ENCODE measurements at places on chromosomes 12 and 14. TPM values are rescaled to one million over a fixed set of nuclear protein-coding genes. Genes with fewer than 3 reads are reported as not detected.

KRT80 gene
- total RNA-seq, result 2.9 TPM

DNA sequence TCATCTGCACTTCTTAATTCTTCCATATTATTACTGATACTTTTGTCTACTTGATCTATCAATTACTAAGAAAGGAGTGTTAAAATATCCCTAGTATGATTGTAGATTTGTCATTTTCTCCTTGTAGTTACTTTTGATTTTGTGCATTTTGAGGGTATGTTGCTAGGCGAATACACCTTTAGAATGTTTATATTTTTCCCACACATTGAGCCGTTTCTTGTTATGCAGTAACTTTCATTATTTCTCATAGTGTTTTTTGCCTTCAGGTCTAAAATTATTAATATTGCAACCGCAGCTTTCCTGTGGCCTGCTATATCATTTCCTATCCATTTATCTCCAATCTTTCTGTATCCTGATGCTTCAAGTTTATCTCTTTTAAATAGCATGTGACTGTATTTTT lies 44.6 kb upstream of the C12orf42 start:
- H3K4me3 ChIP-seq, result no peak overlapping the region
- no peaks in the 10 kb centered on the region for H3K27me3 ChIP-seq
- DNase-seq, result no peak
- no peak overlapping the region for H3K27ac ChIP-seq

PRR4 gene
- total RNA-seq, result 2.4 TPM

GRCh38 chr12:42021469-42021868 lies 123.2 kb downstream of the GXYLT1 start:
- no peak overlapping the region for H3K4me3 ChIP-seq
- H3K27ac ChIP-seq, result no peak overlapping the region
- DNase-seq, result no peak

DNA sequence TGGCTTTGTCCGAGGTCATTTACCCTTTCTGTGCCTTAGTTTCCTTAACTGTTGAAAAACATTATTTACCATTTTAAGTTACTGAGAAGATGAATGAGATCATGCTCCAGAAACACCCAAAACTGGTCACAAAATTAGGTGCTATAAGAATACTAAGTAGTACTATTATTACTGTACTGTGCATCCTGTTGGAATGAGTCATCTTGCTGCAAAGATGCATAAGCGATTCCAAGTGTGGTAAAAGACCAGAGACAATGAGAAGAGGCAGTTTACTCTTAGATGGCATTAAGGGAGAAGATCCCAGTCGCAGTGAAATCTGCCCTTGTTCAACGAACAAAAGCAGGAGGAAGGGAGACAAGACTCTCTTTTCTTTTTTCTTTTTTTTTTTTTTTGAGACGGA lies 4.2 kb upstream of the PLEKHA5 start:
- no peaks in the 10 kb centered on the region for H3K4me1 ChIP-seq
- no peaks in the 10 kb centered on the region for H3K36me3 ChIP-seq
- no peak for DNase-seq
- H3K4me3 ChIP-seq, result no peak overlapping the region

DNA sequence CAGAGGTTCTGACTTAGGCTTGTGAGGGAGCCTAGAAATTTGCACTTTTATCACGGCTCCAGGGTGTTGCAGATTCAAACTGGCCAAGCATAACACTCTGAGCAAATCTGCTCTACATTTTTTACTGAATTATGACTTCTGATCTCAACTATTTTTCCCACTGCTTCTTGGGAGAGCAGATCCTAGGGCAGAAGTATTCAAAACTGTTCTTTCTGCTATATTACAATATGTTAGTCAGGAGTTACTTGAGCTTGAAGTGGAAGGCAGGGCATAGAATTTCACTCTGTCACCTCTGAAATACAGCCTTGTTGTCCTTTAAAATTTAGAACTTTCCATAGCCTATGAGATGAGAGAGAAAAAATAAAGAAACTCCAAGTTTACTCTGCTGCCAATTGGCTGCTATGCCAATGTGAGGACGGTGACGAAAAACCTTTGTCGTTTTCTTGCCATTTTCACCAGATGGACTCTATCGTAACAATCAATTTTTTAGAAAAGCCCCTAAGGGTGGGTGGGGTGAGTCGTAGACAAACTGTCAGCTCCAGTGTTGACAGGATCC lies 16.4 kb upstream of the KERA start:
- H3K27ac ChIP-seq, result no peak overlapping the region
- no peaks in the 10 kb centered on the region for H3K4me1 ChIP-seq
- H3K27me3 ChIP-seq, result no peaks in the 10 kb centered on the region
- H3K4me3 ChIP-seq, result no peak overlapping the region
- no peak for DNase-seq

DNA sequence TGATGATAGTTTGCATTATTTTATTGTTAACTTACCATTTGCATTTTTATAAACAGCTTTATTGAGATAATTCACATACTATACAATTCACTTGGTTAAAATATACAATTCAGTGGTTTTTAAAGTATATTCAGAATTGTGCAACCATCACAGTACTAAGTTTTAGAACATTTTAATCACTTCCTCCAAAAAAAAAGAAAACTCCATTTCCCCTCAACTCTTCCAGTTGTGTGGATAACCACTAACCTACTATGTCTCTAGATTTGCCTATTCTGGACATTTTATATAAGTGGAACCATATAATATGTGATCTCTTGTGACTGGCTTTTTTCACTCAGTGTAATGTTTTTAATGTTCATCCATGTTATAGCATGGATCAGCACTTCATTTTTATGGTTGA lies 41.3 kb downstream of the WNK1 start:
- DNase-seq, result no peak
- H3K36me3 ChIP-seq, result no peaks in the 10 kb centered on the region
- no peak overlapping the region for H3K4me3 ChIP-seq
- peaks cover 4% of the 10 kb centered on the region for H3K4me1 ChIP-seq

GRCh38 chr12:78386871-78387270 lies 477.7 kb upstream of the SYT1 start:
- no peaks in the 10 kb centered on the region for H3K27me3 ChIP-seq
- H3K4me1 ChIP-seq, result no peaks in the 10 kb centered on the region

- no peak for DNase-seq
- no peaks in the 10 kb centered on the region for H3K27me3 ChIP-seq
- H3K36me3 ChIP-seq, result no peaks in the 10 kb centered on the region
- H3K27ac ChIP-seq, result no peak overlapping the region
Observed at GRCh38 chr12:48894271-48894670, 28.6 kb upstream of the RND1 start.

DNA sequence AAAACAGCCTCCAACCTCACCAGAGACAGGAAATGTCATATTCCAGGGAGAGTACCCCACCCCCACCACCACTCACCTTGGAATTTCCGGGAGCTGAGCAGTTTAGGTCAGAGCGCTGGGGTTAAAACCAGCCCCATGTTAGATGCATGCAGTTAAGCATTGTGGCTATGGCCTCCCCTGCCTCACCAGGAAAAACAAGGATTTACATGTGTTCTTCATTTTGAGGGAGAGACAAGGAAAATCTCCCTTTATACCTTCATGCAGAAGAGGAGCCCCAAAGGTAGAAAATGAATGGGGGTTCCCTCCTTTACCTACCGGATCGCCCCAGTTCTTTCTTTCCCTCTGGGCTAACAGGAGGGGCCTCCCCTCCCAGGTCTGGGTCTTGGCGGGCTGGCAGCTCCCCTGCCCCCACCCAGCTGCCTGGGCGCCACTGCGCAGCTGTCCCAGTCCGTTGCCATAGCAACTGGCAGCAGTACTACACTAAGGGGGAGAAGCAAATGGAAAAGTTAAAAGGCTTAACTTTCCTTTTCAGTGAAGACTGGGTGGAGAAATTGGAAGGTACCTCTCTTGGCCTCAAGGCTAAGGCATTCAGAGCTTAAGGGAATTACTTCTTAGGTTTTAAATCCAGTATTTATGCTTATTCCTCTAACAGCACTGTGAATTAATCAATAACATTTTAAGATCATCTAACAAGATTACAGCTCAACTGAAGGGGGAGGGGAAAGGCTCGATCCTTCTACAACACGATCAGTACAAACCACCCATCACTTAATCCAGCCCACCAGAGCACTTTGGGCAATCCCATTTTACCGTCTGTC lies 20.5 kb downstream of the CBX5 start:
- H3K27me3 ChIP-seq, result no peaks in the 10 kb centered on the region
- H3K27ac ChIP-seq, result peak overlapping the region; percentile 85
- DNase-seq, result no peak
- peak overlapping the region; percentile 60 for H3K4me3 ChIP-seq
- no peaks in the 10 kb centered on the region for H3K4me1 ChIP-seq

GRCh38 chr14:40221428-40221827 lies 789.2 kb upstream of the FBXO33 start:
- H3K4me3 ChIP-seq, result no peak overlapping the region
- no peak overlapping the region for H3K27ac ChIP-seq
- no peaks in the 10 kb centered on the region for H3K27me3 ChIP-seq
- no peaks in the 10 kb centered on the region for H3K4me1 ChIP-seq
- no peaks in the 10 kb centered on the region for H3K36me3 ChIP-seq

- no peaks in the 10 kb centered on the region for H3K27me3 ChIP-seq
- no peaks in the 10 kb centered on the region for H3K36me3 ChIP-seq
- peak overlapping the region; percentile 75 for H3K4me3 ChIP-seq
- no peak for DNase-seq
- peak overlapping the region; percentile 100 for H3K27ac ChIP-seq
Observed at GRCh38 chr14:24441485-24441884, 1.1 kb downstream of the SDR39U1 start.

- H3K27me3 ChIP-seq, result no peaks in the 10 kb centered on the region
- no peak overlapping the region for H3K27ac ChIP-seq
- H3K36me3 ChIP-seq, result no peaks in the 10 kb centered on the region
- no peak overlapping the region for H3K4me3 ChIP-seq
- no peak for DNase-seq
Observed at GRCh38 chr12:129404556-129404955, 499.3 kb downstream of the TMEM132D start.
